IPS-NIHi11 (cell line): ENCODE measurements at places on chromosomes 16 and 17.
A peak's percentile ranks its signal among the peaks of the same experiment; 100 is the strongest.

GRCh38 chr17:6392609-6393350 is 42.1 kb downstream of the AIPL1 start:
- no peak for DNase-seq

DNA sequence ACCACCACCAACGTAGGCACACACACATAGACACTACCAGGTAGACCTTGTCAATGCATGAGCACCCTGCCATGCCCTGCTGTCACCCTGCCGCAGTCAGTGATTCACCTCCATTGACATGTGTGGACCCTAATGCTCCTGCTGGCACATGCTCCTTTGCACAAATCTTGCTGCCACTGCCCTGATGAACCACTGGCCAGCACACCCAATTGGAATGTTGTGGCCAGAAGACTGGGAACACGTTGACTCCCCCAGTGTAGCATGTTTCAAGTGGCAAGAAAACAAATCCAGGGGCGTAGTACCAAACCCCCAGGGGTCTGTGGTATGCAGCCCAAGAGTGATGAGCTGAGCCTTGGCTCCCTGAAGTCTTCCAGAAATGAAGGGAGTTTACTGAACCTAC is 486.4 kb upstream of the KIF2B start:
- no peak for DNase-seq

- no peak for DNase-seq
Observed at GRCh38 chr17:51435171-51435552, 174.8 kb downstream of the UTP18 start.

DNA sequence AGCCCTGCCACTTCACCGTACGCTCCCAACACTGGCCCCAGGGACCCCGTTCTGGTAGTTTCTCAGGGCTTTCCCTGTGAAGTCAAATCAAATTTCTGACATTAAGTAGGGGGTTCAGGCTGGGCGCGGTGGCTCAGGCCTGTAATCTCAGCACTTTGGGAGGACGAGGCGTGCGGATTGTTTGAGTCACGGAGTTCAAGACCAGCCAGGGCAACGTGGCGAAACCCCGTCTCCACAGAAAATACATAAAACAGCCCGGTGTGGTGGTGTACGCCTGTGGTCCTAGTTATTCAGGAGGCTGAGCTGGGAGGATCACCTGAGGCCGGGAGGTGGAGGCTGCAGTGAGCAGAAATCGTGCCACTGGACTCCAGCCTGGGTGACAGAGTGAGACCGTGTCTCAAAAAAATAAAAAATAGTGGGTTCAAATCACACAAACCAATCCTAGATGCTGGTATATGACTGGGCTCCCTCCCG is 632 bp downstream of the CYBC1 start:
- DNase-seq: no peak

DNA sequence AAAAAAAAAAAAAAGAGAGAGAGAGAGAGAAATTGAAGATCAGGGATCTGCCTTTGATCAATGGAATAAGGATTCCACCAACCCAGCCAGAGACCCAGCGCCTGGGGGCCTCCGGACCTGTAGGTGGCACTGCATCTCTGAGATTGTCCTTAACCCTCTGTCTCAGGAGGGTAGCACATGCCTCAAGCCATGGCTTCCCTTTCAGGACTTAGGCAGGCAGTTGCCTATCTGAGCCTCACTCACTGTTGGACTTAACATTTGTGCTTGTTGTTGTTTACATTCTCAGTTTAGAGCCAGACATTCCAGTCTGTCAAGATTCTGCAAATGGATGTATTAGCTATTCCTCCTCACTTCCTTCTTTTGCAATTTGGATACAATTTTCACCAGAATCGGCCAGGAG is 5.1 kb upstream of the SCNN1B start:
- DNase-seq: peak; percentile 76

GRCh38 chr17:76444518-76445311 is 8.2 kb downstream of the UBE2O start:
- no peak for DNase-seq

- DNase-seq: no peak
Observed at GRCh38 chr17:57785022-57785421, 39.9 kb upstream of the CCDC182 start.

GRCh38 chr17:2058586-2059546 is 4.0 kb downstream of the HIC1 start:
- peak; percentile 82 for DNase-seq
